Kasumi-1 (cell line): ENCODE measurements at places on chromosomes 4 and X.

- DNase-seq: no peak
Measured at GRCh38 chr4:108116423-108117168, 52.1 kb downstream of the LEF1 start.

GRCh38 chr4:84614891-84615290, 32.0 kb downstream of the CDS1 start:
- no peak for DNase-seq

GRCh38 chr4:168610911-168611530, 114.2 kb downstream of the PALLD start:
- peak; percentile 22 for DNase-seq

- no peak for DNase-seq
Measured at GRCh38 chrX:40096395-40097091, 1.2 kb downstream of the BCOR start.

- DNase-seq: no peak
Measured at GRCh38 chrX:101171883-101172400, 47.6 kb upstream of the DRP2 start.

- no peak for DNase-seq
Measured at GRCh38 chr4:147833254-147833653, 101.4 kb downstream of the ARHGAP10 start.

GRCh38 chr4:156493858-156494257, 477.7 kb downstream of the PDGFC start:
- DNase-seq: no peak

- no peak for DNase-seq
Measured at GRCh38 chr4:20028645-20029044, 223.1 kb upstream of the SLIT2 start.

- DNase-seq: no peak
Measured at GRCh38 chrX:148715361-148715760, 214.9 kb downstream of the AFF2 start.

GRCh38 chrX:115968436-115969252, 201.9 kb upstream of the AGTR2 start:
- DNase-seq: no peak

DNA sequence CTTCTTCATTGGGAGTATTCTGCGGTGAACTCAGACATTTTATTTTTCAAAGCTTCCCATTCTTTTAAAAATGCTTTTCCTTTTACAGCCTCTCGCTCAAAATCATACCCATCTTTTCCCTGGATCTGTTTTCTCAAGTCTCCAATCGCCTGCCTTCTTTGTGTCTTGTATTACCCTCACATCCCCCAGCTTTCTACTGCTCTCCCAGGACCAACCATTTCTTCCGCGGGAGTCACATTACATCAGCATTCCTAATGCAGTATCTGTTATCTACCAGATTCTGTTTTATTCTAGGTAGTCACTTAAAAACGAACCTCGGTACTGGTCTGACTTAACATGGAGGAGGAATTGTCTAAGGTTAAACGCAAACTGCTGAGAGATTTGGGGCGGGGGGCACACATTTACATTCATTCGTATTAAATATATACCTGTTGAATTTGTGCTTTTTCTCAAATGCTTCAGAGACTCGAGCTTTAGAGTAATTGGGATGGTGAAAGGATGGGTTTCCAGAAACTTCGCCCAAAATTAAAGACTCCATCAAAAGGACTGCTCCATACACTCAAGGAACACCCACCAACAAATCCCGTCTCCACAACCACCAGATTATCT, 493 bp upstream of the UCHL1 start:
- DNase-seq: no peak

GRCh38 chr4:137370679-137371078, 161.6 kb downstream of the PCDH18 start:
- DNase-seq: no peak
